ENCODE measurements at places on chromosomes 1 and 21.

- DNase-seq: no peak
Observed at GRCh38 chr21:46077674-46078101, 20.2 kb upstream of the COL6A2 start.

- DNase-seq: peak; percentile 92
Observed at GRCh38 chr1:244273845-244274619, 177.7 kb downstream of the ADSS2 start.

GRCh38 chr1:210536254-210536961 is 207.7 kb downstream of the HHAT start:
- no peak for DNase-seq

GRCh38 chr21:14096172-14096571 is 114.6 kb downstream of the LIPI start:
- DNase-seq: no peak

GRCh38 chr1:243959998-243960397 is 91.1 kb upstream of the ZBTB18 start:
- no peak for DNase-seq

- DNase-seq: no peak
Observed at GRCh38 chr1:60222360-60223115, 149.0 kb upstream of the C1orf87 start.

DNA sequence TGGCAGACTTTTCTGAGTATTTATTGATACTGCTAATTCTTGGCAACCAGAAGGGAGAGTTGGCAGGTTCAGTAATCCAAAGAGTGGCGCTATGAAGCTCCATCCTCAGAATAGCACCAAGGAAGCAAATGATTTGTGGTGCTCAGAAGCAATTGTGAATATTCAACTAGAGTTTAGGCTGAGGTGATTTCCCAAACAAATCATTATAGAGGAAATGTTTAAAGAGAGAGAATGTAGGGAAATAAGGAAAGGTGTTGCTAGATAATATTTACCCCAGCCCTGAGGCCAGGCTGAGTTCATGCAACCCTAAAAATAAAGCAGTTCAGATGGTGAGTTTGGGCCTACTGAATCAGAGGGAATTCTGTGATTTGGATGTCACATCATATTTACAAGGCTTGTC is 363.4 kb upstream of the PLXNA2 start:
- DNase-seq: no peak

DNA sequence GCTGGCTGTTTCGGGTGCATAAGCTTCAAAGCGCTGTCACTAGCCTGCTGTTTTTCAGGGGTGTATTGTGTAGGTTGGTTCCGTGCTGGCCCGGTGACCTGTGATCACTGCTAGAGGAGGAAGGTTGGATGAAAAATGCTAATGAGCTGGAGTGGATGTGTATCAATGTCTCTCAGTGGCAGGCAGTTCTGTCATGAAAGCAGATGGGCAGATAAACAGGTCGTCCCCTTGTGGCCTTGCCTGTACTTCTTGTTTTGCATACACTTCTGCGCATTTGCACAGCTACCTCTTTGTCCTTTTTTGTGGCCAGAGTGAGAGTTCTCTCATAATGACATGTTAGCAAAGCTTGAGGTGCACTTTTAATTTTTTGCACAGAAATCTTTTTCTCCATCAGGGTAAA is 2.9 kb downstream of the SELENON start:
- no peak for DNase-seq

DNA sequence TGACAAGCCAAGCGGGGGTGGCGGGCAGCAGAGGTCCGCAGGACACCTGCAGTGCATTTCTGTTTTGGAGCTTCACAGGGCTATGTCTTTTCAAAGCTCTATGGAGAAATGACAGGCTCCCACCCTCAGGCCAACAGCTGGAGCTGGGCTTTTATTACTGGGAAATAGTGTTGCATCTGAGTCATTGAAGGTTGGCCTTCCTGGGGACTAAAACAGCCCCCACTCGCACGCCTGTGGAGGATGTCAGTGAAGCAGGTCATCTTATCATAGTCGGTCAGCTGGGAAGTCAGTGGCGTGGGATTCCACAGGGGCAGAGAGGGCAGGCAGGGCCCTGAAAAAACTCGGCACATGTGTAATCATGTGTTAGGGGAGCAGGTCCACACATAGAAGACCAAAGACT is 55.3 kb downstream of the NTPCR start:
- DNase-seq: no peak

GRCh38 chr1:225962440-225962975 is 21.5 kb upstream of the LEFTY2 start:
- peak; percentile 41 for DNase-seq

Data from GM03348 (cell line).